ENCODE measurements at places on chromosomes 1 and 21.
A peak's percentile ranks its signal among the peaks of the same experiment; 100 is the strongest.

GRCh38 chr1:10667861-10668761 is 128.3 kb downstream of the CASZ1 start:
- DNase-seq, result no peak

GRCh38 chr21:33660406-33660805 is 18.1 kb downstream of the ITSN1 start:
- no peak for DNase-seq

DNA sequence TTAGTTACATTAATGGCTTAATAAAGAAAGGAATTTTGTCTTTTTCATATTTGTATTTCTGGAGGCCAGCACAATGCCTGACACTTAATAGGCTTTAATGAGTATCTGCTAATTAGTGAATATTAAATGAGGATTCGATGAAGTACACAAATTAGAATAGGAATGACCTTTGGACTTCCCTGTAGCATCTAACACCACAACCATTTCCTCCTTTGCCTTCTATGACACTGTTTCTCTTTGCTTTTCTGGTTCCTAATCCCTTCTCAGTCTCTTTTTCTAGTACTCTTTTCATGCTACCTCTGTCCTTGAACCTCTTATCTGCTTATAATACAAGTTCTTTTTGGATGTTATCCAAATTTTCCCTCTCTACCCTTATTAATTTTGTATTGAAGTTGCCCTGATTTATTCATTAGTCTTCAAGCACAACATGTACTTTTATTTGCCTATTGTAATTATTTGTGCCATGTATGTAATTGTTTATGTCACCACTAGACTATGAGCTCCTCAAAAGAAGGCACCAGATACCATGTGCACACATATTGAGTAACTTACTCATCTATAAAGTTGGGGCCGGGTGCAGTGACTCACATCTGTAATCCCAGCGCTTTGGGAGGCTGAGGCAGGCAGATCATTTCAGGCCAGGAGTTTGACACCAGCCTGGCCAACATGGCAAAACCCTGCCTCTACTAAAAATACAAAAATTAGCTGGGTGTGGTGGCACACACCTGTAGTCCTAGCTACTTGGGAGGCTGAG is 23.8 kb downstream of the RPS27 start:
- peak; percentile 30 for DNase-seq

DNA sequence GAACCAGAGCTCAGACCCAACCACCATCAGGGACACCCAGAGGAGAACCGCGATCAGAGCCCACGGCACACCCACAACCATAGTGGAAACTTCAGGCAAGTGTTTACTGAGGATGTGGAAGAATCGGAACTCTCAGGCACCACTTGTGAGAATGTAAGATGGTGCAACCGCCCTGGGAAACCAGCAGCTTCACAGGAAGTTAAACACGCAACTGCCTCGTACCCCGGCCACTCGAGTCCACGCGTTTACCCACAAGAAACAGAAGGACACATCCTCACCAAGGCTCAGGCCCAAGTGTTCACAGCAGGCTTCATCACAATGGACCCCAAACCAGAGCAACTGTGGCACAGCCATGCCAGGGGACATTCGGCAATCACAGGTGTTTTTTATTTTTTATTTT is 51.4 kb upstream of the COL6A2 start:
- no peak for DNase-seq

- no peak for DNase-seq
Observed at GRCh38 chr21:45562965-45563364, 20.7 kb upstream of the SLC19A1 start.
